ENCODE measurements at places on chromosomes 3 and 15.

DNA sequence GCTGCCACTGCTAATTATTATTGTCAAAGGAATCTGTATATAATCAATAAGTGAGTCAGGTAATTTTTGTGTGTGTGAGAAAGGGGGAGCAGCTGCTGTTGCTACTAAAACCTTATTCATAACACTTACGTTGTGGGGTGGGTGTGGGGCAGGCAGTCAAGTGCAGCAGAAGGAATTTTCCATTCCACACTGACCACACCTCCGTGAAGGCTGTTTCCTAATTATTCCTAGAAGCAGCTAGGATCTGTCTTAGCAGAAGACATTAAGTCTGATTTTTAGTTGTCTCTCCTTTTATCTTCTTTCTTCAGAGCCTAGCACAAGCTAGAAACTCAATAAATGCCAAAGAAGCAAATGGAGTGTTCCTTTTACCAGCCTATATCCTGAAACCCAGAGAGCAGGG, 4.0 kb upstream of the U2SURP start:
- DNase-seq: no peak

GRCh38 chr3:50708620-50709019, 33.9 kb downstream of the DOCK3 start:
- no peak for DNase-seq

GRCh38 chr3:104750581-104750980, 616.1 kb upstream of the ALCAM start:
- DNase-seq: no peak

DNA sequence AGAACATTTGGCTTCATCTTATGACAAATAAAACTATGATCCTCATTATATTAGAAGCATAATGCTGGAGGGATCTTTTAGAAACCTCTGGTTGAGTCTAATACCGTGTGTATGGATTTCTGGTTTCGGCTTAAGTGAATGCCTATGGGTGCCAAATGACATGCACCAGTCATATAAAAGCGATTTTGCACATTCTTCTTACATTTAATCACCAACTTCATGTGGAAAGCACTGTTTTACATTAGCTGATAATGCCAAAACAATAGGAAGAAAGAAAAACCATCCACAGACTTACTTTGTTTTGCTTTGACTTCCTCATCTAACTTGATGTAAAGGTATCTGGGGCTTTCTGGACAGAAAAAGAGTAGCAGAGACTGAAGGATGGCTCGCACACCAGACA, 20.9 kb downstream of the SLC2A2 start:
- DNase-seq: no peak

- no peak for DNase-seq
These were observed 9.8 kb downstream of the HEG1 start for GRCh38 chr3:125045965-125046364.

GRCh38 chr15:82549199-82549665, 9.0 kb upstream of the RPS17 start:
- no peak for DNase-seq

DNA sequence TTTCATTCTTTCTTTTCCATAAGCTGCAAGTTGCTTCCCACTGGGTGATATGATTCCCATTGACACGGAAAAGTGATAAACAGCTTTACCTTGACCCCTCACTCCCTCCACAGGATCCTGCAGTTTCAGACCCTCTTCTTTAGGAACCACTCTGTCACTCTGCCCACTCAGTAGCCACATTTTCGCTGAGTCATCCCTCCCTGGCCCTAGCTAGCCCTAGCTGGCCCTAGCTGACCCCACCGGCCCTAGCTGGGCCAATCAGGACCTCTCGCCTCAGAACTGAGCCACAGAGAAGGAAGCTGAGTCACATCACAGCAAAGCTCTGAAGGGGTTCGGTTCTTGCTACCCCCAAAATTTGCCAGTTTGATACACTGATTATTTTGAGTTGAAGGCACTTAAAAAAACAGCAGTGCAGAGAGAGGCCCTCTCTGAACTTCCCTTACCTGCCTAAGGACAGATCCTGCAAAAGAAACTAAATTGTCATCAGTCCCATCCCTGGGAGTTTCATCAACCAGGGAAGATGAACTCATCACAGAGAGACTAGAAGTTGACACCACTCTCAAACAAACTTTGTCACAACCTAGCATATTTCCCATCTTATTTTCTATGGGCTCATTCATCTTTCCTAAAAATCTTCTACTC, 233.5 kb upstream of the PROK2 start:
- no peak for DNase-seq

GRCh38 chr15:91952216-91952615, 98.7 kb downstream of the SLCO3A1 start:
- DNase-seq: no peak

GRCh38 chr3:10093678-10094077, 14.4 kb downstream of the FANCD2OS start:
- DNase-seq: no peak

DNA sequence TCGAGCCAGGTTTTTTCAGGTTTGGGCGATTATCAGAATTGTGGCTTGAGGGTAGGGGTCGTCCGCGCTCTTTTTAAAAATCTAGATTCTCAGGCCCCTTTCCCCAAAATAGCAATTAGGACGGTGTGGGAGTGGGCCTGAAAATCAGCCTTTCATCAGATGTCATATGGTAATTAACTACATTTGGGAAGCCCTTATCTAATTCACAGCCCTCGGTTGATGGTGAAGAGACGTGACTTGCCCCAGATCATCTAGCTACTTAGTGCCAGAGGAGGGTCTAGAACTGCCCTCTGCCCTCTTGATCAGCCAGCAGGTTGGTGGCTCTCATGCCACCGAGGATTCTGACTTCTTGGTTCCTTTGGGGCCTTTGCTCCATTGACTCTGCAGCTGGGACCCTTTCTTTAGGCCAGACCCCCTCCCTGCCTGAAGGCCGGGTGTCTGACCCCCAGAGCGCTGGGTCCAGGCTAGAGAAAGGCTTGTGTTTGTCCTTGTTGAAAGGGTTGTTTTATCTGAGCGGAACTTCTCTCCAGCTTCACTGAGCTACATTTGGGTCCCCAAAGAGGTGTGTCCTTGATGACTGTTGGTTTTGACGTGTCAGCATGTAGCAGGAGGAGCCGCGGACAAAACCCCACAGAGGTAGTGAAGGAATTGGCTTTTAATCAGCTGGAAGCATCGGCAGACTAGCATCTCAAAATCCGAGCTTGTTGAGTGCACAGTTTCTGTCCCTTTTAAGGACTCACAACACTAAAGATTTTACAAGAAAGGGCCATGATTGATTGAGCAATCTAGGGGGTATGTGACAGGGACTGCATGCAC, 857 bp downstream of the AEN start:
- no peak for DNase-seq

- no peak for DNase-seq
These were observed 69.9 kb upstream of the TNFSF10 start for GRCh38 chr3:172592898-172593669.

- DNase-seq: no peak
These were observed 401.2 kb upstream of the C2CD4B start for GRCh38 chr15:62566248-62566647.

GRCh38 chr15:70583006-70583405, 180.4 kb downstream of the UACA start:
- no peak for DNase-seq

GRCh38 chr3:135806317-135806716, 159.2 kb upstream of the PPP2R3A start:
- DNase-seq: no peak

DNA sequence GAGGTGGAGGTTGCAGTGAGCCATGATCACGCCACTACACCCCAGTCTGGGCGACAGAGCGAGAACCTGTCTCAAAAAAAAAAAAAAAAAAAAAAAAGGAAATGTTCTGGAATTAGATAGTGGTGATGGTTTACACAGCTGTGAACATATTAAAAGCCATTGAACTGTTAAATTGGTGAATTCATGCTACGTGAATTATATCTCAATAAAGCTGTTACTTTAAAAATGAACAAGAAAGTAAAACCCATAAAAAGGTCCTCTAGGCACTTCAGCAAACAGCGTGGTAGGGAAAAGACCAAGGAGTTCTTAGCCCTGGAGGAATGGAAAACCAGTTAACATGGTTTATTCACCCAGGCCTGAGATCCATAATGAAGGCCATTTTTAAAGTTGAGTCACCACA, 180.1 kb downstream of the ATG7 start:
- DNase-seq: no peak

- DNase-seq: no peak
These were observed 1662.7 kb downstream of the OTOL1 start for GRCh38 chr3:163159306-163159705.

DNA sequence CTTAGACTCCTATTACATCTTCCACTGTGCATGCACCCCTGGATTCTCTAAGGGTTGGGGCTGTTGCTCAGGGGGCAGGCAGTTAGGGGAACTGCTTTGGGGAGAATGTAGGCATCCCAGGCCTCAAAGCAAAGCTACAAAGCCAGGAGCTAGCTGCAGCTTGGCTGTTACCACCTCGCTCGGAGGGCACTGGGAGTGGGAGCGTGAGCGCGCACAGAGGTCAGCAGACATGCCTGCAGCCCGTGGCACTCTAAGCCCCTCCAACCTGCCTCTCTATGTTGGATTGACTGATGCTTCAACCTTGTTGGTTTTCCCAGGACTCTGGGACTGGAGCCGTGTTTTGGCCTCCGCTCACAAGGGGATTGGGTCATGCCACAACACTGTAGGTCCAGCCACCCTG, 69.8 kb downstream of the CPN2 start:
- DNase-seq: no peak

DNA sequence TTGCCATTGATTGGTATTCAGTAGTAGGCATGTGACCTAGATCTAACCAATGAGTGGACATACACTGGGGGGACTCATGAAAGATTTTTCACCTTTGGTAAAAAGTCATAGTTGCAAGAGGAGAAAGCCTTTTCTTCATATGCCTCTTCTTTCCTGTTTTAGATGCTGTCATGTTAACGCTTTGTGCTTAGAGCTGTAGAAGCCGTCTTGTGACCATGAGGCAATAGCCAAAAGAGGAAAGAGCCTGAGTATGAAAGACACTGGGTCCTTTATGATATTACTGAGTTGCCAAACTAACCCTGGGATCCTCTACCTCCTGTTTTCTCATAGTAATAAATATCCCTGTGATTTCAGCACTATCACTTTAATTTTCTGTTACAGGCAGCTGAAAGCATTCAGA, 396.0 kb downstream of the FHIT start:
- no peak for DNase-seq

DNA sequence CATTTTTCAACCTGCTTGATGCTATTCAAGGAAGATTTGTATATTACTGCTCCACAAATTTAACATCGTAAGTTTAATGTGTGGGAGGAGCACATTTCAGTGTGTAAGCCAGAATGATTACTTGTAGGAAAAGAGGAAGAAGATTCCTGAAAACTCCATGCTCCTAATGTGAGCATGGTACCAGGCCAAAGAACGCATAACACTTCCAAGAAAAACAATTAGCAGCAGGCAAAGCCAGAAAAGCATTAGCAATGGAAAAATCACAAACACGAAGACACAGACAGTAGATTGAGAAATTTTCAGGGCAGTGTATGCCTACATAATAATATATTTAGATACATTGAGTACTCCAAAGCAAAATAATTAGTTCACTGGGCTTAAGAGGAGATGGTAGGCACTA, 96.6 kb upstream of the CBLB start:
- DNase-seq: no peak

GRCh38 chr15:72824112-72824511, 40.6 kb upstream of the ADPGK start:
- DNase-seq: no peak

DNA sequence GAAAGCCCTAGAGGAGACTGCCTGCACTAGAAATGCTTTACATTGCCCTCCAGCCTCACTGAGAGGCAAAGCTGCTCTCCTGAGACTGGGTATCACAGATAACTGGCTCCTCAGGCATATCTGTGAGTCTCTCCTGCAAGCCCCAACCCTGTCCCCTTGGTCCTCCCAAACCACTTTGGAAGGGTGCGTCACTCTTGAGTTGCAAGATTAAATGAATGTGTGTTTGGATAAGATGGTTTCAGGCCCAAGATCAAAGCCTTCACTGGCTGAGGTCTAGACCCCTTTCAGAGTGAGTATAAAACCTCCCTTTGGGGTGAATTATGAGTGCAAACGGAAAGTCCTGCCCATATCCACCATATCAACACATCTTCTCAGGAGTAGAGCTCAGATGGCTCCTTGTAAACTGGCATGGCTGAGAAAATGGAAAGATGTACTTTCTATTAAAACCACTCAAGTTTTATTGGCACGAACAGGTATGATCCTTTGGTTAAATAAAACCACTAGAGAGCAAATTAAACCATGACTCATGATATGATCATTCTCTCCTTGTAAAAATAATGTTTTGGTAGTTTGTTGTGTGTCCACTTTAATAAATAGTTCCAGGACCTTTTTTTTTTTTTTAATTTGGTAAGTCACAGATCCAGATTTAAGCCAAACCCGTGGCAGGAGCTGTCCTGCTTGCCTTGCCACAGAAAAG, 164.0 kb downstream of the CHST2 start:
- no peak for DNase-seq

GRCh38 chr3:48711727-48712126, 5.3 kb downstream of the IP6K2 start:
- no peak for DNase-seq

- no peak for DNase-seq
These were observed 124.5 kb downstream of the SUCLG2 start for GRCh38 chr3:67529915-67530314.

GRCh38 chr3:57169872-57170623, 4.9 kb upstream of the IL17RD start:
- peak; percentile 60 for DNase-seq

- DNase-seq: no peak
These were observed 6.3 kb upstream of the FES start for GRCh38 chr15:90877996-90878395.

GRCh38 chr3:81451611-81452010, 309.8 kb downstream of the GBE1 start:
- DNase-seq: no peak

DNA sequence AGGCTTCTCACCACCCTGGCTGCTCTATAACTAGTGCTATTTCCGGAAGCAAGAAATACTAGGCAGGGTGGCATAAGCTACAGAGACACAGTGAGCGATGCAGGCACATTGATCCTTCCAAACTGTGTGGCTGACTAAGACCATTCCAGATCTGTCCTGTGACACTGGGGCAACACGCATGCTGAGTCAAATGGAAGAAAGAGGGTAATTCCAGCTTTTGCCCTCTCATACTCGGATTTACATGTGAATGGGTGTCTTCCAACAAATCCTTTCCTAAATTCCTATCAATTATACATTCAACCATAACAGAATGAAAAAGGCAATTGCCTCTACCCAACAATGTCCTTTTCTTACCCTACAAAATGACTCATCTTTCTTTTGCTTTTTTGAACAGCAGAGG, 5.1 kb downstream of the FSIP1 start:
- no peak for DNase-seq

GRCh38 chr3:98980915-98981596, 79.6 kb upstream of the DCBLD2 start:
- no peak for DNase-seq

- no peak for DNase-seq
These were observed 167.3 kb downstream of the BCHE start for GRCh38 chr3:165669967-165670366.

GRCh38 chr3:46848271-46849044, 14.8 kb downstream of the MYL3 start:
- peak; percentile 36 for DNase-seq

DNA sequence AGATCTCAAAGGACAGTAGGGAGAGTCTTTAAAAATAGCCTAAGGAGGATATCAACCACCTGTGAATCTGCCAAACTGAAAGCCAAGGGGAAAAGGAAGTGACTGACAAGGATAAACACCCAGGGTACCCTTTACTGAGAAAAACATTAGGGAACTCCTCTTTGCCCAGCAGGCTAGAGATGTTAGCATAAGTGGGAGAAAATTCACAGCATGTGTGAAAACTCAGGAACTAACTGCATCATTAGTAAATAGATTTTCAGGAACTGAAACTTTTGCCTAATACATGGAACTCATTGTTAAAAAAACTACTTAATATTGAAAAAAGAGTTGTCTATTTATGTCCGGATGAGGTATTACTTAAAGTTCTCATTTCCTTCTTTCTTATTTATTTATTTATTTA, 375.5 kb downstream of the NTRK3 start:
- no peak for DNase-seq

Measured in stimulated activated CD8-positive, alpha-beta memory T cell treated with anti-CD3 and anti-CD28 coated beads, Interleukin-2, amount 100 ng/mL, for 48 hours (primary cell).